NCI-H69 (cell line): ENCODE measurements at places on chromosomes 4 and X.

GRCh38 chrX:155218777-155219176 lies 2.5 kb downstream of the VBP1 start:
- no peak for DNase-seq

- DNase-seq, result no peak
These were observed 319.3 kb downstream of the OPHN1 start for GRCh38 chrX:68113837-68114572.

- DNase-seq, result no peak
These were observed 36.0 kb downstream of the ARHGAP6 start for GRCh38 chrX:11629593-11630211.

GRCh38 chr4:134147941-134148340 lies 53.6 kb downstream of the PABPC4L start:
- DNase-seq, result no peak

DNA sequence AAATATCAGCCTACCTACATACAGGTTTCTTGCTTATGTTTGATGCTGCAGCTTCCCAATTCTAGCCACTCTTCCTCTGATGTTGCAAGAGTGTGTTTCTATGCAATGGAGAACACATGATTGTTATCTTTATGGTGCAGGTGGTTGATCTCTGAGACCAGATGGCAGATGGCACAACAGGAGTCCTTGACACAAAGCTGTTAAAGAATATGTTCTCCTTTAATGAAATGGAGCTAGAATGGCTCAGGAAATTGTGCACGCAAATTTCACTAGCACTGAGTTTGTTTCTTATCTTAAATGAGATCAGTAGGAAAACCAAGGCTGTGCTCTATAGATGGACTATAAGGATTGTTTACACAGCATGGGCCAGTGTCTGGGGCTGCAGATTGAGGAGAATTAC lies 29.9 kb upstream of the TTC29 start:
- peak; percentile 47 for DNase-seq

DNA sequence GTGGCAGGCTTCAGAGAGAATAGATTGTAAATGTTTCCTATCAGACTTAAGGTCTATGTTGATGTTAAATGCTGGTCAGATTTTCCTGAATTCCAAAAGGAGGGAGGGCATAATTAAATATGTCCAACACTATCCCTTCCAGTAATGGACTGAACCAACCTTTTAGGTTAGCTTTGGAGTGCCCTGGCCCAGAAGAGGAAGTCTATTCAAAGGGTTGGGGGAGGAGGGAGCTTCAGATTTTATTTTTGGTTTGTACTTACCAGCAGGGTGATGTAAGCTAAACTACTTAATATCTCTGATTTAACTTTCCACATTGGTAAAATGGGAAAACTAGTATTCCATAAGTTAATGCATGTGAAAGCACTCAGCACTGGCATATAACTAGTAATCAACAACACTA lies 91.1 kb downstream of the RBM46 start:
- DNase-seq, result no peak

DNA sequence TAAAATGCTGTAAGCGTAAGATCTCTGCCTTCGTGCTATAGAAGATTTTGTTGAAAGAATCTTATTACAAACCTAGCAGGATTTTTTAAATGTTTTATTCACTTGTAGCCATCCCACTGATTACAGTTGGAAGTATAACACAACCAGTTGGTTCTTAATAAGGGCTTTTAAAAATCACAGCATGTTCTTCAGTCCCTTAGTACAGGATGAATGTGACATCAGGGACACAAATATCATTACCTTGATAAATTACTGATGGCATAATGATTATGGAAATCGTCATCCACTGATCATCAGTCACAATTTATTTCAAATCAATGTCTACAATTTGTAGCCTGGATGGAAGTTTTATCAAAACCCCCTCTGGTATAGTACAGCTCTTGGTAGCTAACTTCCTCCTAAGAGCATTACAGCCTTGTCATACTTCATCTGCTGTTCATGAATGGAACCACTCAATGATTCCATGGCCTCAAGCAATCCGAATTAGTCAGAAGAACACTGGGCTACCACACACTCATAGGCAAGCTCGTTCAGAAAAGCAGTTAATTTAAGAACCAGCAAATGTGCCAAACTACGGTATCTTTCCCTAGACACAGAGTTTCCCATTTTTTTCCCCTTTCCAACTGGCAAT lies 389.2 kb upstream of the TENM3 start:
- DNase-seq, result no peak

DNA sequence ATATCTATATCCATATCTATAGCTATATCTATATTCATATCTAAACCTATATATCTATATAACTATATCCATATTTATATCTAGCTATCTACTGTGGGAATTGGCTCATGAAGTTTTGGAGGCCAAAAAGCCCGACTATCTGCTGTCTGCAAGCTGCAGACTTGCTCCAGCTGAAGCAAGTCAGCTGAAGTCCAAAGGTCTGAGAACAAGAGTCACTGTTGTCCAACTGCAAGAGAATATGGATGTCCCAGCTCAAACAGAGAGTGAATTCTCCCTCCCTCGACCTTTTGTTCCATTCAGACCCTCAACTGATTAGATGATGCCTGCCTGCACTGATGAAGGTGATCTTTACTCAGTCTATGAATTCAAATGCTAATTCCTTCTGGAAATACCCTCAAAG lies 63.3 kb upstream of the VCX start:
- no peak for DNase-seq

DNA sequence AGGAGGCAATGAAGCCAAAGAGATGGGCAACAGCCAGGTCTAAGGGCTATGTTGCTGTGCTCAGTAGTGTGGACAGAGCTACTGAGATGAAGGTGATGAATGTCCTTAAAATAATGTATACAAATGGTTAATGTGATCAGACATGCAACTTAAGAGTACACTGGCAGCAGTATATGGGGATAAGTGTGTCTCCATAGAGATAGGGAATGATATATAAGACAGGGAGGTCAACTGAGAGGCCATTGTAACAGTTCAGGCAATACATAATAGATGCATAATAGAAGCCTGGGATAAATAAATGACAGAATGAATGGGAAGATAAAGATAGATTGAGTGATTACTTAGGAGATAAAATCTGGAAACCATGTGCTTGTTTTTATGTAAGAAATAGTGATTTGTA lies 250.0 kb downstream of the CFAP299 start:
- DNase-seq, result peak; percentile 26

DNA sequence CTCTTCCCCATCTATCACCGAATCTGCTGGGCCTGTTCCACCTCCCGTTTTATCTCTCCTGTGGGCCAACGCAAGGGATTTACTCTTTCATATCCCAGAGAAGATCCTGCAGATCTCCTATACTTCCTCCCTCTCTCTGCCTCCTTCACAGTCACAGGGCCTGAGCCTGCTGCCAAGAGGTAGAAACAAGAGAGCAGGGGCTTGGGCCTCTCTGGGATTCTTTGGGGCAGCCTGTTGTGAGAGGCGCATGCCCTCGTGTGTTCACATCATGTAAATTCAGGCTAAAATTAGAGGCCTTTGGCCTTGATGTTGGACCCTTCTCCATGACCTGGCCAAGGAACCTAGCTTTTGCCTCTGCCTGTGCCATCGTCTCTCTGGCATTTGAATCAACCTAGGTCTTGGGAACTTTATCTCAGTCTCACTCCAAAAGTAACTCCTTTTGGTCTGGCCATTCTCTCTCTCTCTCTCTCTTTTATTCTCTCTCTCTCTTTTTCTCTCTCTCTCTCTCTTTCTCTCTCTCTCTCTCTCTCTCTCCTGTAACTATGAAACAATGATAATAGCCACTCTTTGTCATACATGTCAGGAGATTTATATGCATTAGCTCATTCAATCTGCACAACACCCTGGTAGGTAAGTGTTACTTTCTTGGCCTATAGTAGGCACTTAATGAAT lies 20.0 kb upstream of the EFNB1 start:
- DNase-seq, result peak; percentile 1

- no peak for DNase-seq
These were observed 44.2 kb upstream of the SCRG1 start for GRCh38 chr4:173443121-173443520.

DNA sequence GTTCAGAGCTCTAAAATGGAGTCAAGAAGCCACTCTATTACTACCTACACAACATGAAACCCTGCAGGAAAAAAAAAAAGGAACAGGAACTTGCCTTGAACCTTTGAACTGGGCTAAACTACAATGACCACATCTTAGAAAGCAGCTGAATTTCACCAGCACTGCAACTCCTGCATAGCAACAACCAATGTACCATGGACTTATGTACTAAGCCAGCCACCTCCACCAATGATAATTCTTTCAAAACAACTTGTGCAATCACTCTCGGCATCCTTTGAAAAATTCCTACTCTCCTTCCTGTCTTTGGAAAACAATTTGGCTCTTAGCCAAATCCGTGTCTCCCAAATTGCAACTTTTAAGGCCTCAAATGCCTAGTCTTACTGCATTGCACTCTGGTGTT lies 26.8 kb upstream of the FMR1 start:
- peak; percentile 9 for DNase-seq

- no peak for DNase-seq
These were observed 173.9 kb downstream of the CHIC2 start for GRCh38 chr4:53890461-53890860.

GRCh38 chrX:80022363-80023031 lies 7.9 kb downstream of the TBX22 start:
- DNase-seq, result no peak

DNA sequence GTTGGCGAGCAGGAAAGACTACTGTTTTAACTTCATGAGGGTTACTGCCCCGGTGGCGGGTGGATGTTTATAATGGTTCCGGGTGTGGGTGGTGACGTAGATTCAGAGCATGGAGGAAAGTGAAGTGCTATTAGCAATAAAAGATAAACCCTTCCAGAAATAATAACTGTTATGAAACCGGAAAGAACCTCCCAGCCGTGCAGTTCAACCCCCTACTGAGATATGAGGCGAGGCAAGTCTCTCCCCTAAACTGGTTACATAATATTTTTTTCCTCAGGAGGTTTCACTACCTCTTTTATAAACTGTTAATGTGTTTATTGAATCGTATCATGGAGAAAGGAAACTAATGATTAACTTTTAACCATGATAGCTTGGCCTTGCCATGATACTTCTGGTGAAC lies 33.9 kb upstream of the STIM2 start:
- DNase-seq, result no peak

- no peak for DNase-seq
These were observed 20.4 kb downstream of the KIAA1210 start for GRCh38 chrX:119107206-119107605.

DNA sequence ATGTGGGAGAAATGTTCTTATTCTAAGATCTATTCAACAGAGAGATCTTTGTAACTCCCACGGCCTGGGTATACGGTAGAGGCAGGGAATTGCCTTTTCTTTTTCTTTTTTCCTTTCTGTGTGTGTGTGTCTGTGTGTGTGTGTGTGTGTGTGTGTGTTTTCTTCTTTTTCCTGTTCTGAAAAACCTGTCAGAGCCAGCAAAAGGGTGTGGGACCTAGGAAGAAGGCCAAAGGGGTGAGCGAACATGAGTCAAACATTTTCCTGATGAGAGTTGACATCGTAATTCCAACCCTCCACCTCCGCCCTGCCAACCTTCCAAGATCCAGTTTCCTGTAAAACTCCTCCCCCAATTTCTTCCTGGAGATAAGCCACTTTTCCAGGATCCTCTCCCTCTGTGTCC lies 2.8 kb upstream of the CHIC2 start:
- no peak for DNase-seq

DNA sequence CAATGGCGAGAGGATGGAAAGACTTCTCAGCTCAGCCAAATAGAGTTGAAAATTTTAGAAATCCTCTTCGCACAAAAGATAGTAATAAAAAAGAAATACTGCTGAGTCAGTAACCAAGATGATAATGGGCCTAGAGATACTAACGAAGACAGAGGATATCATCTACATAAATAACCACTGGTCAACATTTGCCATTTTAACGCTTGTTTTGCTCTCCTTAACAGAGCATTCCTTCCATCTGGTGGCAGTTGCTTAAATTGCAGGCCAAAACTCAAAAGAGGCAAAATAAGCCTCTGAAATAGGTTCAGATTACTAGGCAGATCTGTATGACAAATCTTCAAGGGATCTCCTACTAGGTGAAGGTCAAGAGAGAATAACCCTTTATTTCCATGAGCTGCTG lies 51.7 kb upstream of the MCF2 start:
- peak; percentile 7 for DNase-seq

DNA sequence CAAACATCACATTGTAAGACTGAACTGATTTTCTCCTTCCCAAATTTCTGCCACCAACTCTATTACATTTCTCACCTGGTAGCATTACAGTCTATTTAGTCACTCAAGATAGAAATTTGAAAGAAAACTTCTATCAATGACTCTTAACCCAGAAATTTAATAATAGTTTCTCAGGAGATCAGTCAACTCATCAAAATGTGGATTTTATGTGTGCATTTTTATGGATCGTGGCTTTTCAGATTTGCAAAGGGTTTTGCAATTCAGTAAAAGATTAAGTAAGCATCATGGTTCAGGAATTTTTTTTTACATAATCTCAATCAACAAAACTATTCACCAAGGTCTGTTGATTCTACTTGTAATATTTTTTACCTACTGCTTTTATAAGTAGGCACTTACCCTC lies 111.1 kb downstream of the CFAP299 start:
- no peak for DNase-seq
